Mucosa of gallbladder (tissue), 1 donor: ENCODE measurements at places on chromosomes 6 and 20. TPM values are rescaled to one million over a fixed set of nuclear protein-coding genes. Genes with fewer than 3 reads are reported as not detected.

DNA sequence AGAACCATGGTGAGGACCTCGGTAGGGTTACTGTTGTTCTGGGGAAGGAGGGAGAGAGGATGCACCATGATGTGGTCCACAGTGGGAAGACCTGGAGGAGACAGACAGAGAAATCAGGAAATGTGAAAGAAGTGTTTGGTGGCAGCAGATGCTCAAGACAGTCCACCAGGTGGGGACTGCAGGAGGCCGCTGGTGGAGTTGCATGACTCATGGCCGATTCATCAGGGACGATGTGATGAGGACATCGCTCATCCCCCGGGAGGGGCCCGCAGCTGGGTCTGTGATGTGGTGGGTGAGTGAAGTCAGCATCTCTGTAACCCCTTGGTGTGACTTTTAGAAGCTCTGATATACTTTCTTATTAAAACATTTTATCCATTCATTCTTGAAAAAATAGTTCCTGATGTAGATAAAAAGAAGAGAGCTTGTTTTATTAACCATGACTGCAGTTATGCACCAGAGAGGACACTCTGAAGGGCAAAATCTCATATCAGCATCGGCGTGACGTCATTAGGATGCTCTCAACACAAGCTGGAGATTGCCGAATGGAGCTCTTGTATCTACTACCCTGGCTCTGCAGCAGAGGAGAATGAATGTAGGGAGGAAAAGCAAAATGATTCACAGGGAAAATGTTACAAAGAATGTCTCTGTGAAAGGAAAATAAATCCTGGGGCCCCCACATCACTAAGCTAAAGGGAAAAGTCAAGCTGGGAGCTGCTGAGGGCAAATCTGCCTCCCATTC is 71.2 kb downstream of the RAMACL start:
- no peak for DNase-seq

The PRSS16 gene
- 35.1 TPM for total RNA-seq

GRCh38 chr20:11431621-11432020 is 486.1 kb upstream of the BTBD3 start:
- no peak for DNase-seq

The HUS1B gene
- 0.46 TPM for total RNA-seq

DNA sequence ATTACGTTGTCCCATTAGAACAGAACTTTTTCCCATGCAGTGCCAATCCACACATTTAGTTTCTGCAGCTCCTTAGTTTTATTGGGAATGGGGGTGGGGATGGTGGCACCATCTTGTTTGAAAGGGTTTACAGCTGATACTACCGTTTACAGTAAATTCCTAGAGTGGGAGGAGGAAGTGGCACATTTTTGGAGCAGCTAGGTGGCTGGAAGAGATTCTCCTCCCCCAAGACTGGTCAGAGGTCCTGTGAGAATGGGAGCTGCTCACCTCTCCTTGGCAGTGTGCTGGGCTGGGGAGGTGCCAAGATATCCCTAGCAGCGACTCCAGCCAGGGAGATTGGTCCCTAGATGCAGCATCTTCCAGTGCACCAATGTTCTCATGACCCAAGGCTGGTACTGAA is 12.4 kb upstream of the CCN6 start:
- no peak for DNase-seq

DNA sequence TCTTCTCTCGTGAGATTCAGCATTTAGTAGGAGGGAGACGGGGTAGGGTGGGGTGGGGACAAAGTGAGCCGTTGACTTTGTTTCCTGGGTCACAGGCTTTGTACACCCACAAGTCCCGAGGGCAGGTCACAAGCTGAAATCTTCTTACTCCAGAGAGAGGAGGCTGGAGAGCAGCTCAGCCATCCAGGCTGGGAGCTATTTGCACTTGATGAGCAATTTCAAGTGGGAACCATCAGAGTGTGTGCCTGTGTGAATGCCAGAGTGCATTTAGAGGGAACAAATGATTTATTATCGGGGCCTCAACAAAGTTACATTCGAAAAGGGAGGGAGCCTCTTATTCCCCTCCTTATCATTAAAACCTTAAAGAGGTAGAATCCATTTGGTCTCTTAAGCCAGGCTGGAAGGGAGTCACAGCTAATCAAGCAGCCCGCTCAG is 155.7 kb upstream of the JARID2 start:
- no peak for DNase-seq

The SAMD5 gene
- total RNA-seq: 7.3 TPM

The PRICKLE4 gene
- total RNA-seq: 13.1 TPM

DNA sequence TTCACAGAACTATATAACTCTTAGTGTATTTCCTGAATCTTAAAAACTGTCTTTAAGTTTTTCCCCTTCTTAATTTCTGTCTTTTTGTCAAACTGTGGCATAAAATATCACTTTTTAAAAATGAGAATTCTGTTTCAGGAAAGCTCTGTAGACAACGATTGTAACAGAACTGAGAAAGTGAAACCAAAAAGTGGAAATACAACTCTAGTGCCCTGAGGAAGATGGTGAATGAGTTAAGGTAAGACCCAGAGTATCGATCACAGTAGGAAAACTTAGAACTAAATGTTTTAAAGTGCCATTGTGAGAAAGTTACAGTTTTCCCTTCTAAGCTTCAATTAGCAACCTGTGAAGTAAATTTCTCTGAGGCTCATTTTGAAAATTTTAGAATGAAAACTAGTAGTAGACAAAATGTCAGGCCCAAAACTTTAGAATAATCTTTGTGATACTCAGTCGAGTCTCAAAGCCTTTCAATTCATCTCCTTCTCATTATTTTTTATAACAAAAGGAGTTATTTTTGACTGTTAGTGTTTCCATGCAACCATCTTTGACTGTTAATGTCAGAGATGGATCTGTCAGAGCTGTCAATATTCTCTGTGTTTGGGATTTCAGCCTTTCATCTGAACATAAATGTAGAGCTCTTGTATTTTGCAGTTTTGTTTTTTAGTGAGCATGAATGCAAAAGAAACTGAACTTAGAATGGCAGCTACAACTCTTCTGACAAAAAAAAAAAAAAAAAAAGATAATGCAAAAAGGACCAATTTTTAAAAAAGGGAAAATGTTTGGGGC is 19.0 kb upstream of the TRDN start:
- no peak for DNase-seq

The OPRL1 gene
- total RNA-seq: 1.7 TPM

The MYLK4 gene
- total RNA-seq: 0.63 TPM

DNA sequence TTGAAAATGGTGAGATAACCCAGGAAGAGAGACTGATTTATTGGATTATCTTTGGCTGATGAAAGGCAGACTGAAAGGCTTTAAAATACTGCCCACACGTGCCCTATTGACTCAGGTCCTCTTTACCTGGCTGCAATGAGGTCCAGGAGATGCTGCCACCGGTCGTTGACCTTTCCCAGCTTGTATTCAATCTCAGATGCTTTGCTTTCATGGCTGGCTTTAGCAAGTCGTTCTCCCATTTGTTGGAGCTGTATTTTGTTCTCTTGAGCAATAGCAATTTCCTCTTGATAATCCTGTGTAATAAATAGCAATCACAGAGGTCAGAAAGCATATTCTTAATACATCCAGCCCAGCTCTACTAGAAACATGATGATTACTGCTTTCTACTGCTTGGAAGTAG is 368.8 kb downstream of the ESR1 start:
- no peak for DNase-seq

The RTF2 gene
- 79.2 TPM for total RNA-seq

GRCh38 chr6:23349521-23350147 is 776.4 kb upstream of the NRSN1 start:
- no peak for DNase-seq

DNA sequence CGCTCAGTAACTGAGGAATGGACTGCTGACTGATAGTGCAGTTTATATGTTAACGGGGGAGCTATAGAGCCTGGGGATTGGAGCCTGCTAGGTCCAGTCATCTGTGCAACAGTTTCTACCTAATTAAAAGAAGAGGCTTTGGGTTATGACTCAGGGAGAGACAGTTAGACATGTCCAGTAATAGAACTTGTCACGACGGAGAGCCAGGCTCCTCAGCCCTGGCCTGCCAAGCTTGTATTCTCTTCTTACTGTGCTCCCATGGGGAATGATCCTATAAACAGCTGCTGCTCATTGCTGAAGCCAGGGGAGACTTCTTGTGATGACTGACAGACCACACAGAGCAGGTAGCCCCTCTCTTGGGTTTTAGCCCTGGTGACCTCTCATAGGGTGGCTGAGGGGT is 69.3 kb downstream of the SYNJ2 start:
- no peak for DNase-seq

GRCh38 chr6:169650959-169651292 is 50.9 kb downstream of the WDR27 start:
- DNase-seq: no peak

DNA sequence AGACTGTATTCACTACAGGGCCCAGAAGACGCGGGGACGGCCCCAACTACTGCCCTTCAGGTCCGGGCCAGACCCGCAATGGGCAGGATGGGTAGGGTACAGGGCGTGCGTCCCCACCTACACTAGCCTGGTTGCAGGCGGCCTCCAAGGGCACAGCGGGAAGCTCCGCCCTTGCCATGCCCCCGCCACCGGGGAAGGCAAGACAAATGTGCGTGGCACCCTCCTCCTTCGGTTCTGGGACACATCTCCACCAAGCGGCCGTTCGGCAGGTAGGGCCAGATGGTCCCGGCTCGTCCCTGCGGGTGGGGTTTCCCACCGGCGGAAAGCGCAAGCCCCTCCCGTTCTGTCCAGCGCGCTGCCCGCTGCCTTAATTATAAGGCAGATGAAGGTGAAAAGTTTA is 5.6 kb downstream of the NXT1 start:
- no peak for DNase-seq

GRCh38 chr6:34658605-34659265 is 37.8 kb downstream of the ILRUN start:
- DNase-seq: no peak

GRCh38 chr20:45974896-45975565 is 3.0 kb upstream of the ZNF335 start:
- no peak for DNase-seq

DNA sequence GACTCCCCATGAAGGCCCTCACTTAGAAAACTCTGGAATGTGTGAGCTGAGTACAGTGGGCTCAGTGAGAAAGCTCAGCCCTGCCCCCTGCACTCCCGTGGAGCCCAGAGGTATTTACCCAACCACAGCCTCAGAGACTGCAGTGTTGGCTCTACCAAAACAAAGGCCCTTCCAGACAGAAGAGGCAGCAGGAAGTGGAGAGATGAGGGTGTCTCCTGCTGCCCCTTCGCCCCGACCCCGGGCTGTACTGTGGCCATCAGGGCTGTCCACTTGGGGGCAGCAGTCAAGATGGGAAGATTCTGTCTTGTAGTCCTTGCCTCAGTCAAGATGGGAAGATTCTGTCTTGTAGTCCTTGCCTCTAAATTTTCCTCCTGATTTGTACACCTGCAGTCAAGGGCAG is 341.3 kb downstream of the TAF4 start:
- DNase-seq: no peak

DNA sequence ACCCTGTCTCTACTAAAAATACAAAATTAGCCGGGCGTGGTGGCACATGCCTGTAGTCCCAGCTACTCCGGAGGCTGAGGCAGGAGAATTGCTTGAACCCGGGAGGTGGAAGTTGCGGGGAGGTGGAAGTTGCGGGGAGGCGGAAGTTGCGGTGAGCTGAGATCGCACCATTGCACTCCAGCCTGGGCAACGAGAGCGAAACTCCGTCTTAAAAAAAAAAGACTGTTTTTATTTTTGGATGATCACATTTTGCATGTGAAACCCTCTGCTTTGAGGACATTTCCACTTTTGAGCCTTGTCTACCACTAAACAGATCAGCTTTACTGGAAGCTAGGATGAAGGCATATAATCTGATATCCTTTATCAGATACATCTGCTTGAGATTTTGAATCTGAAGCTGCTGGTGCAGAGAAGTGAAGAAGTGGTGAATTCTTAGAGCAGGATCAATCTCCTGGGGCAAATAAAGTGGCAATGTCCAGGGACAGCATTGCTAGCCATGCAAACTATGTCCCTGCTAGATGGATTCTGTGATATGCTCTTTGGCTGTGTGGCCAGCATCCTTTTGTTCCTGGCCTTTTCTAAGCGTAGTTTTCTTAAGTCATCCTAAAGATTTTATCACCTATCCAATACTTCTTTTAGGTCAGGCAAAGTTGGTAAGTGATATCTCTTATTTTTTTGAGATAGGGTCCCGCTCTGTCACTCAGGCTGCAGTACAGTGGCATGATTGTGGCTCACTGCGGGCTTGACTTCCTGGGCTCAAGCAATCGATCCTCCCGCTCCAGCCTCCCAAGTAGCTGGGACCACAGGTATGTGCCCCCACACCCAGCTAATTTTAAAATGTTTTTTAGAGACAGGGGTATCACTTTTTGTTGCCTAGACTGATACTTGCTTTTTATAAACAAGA is 23.3 kb downstream of the RBL1 start:
- no peak for DNase-seq

DNA sequence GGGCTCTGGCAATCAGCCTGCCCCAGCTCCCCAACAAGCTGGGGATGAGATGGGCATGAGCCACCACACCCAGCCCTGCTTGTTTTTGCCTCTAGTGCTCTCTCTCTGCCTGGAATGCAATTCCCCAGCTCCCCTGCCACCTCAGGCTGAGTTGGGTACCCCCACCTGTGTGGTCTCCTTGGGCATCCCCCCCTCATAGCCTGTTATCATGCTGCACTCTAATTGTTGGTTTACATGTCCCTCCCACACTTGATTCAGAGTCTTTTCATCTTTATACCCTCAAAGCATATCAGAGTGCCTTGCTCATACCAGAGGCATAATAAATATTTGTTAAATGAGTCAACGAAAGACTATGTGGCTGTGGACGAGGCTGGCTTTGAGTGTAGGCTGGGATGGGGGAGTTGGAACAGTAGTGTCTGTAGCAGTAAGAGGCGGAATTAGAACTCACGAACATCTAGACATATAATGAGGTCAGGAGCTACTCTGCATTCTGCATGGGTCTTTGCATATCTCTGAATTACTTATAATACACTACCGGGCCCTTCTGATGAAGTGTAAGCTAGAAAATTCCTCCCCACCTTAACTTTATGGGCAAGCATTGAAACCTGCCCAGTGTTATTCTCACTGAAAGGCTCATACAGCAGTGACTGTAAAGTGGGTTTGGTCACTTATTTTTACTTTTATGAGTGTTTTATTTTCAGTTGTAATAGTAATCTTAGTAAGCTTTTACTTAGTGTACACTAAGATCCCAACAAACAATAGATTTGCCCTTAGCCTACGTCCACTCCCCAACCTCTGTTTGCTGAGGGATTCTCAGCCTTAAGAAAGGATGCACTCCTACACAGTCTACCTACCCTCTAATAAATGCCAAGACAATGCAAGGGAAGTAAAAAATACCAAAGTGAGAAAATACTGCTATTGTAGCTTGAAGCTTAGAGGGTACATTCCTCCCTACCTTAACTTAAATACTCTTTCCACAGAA is 58.7 kb downstream of the EDN1 start:
- DNase-seq: no peak

The CGAS gene
- 4.5 TPM for total RNA-seq

- peak; percentile 58 for DNase-seq
Observed at GRCh38 chr20:10856237-10857015, 182.6 kb upstream of the JAG1 start.

GRCh38 chr6:151216804-151217203 is 23.0 kb upstream of the AKAP12 start:
- no peak for DNase-seq
